Trophoblast cell (in vitro differentiated cells and primary cell): ENCODE measurements at places on chromosomes 7 and 10.

DNA sequence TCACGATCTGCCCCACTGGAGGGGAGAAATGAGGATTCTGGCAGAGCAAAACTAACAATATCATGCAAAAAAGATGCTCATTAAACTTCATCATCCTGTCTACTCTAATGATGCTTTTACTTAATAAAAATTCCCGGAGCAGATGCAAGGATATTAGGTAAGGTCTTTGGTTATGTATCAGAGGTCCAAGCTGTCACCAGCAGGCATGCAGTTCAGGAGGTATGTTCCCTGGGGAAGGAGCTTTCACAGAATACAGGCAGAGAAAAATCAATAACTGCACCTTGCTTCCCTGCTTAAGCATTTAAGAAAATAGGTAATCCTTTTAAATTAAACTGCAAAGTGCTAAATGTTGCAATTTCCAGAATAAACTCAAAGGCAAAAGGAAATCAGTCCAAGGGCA is 81.6 kb upstream of the C1QL3 start:
- no peak overlapping the region for H3K27ac ChIP-seq
- H3K4me1 ChIP-seq = peaks cover 4% of the 10 kb centered on the region
- no peak for DNase-seq
- H3K27me3 ChIP-seq = no peaks in the 10 kb centered on the region
- H3K4me3 ChIP-seq = no peak overlapping the region

DNA sequence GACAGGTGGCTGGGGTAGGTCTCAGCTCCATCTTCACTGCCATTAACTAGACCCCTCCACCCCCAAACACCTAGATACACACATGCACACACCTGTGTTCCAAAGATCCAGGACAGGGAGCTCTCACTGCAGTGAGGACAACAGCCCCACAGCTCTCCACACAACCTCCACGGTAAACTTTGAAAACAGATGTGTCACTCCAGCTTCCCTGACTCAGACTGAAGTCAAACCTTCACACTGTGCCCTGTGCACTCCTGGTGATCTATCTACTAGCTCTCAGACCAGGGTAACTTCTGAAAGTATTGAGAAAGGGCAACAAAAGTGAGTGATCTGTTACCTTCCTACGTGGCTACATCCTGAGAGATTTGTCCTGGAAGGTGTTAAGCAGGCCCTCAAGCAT is 519.8 kb downstream of the XPNPEP1 start:
- H3K4me3 ChIP-seq = no peak overlapping the region
- no peaks in the 10 kb centered on the region for H3K4me1 ChIP-seq
- no peaks in the 10 kb centered on the region for H3K27me3 ChIP-seq
- no peak overlapping the region for H3K27ac ChIP-seq
- no peaks in the 10 kb centered on the region for H3K36me3 ChIP-seq
- DNase-seq = no peak

DNA sequence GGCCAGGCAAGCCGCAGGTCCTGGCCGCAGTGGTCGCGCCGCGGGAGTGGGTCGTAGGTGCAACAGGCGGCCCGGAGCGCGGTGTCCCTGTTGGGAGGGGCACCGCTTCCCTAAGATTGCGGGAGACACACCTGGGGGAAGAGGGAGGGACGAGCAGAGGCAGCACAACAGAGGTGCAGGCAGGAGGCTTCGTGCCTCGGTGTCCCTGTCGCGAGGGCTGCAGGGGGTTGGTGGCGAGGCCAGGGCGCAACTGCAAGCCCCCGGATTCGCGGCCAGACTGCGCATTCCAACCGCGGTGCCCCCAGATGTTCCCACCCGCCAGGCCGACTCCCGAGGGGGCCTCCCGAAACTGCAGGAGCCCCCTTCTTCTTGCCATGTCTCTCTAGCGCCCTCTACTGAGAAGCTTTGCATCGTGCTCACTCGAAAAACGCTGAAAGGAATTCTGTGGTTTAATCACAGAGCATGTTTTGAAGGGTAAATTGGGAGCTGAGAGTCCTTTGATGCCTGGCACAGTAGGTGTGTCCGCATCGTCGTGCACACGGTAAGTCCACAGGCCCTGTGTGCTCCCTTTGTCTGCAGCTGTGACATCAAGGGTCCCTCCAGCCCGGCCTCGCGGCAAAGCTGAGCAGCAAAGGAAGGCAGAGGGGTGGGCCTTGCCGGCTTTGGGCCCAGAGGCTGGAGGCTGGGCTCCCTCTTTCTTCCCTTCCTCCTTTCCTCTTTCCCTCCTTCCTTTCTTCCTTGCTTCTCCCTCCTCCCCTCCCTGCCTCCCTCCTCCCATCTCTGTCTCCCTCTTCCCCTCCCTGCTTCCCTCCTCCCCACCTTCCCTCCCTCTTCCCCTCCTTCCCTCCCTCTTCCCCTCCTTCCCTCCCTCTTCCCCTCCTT is 6.2 kb upstream of the MBL2 start:
- no peaks in the 10 kb centered on the region for H3K27me3 ChIP-seq
- DNase-seq = no peak
- H3K4me1 ChIP-seq = no peaks in the 10 kb centered on the region
- H3K36me3 ChIP-seq = no peaks in the 10 kb centered on the region
- no peak overlapping the region for H3K4me3 ChIP-seq

DNA sequence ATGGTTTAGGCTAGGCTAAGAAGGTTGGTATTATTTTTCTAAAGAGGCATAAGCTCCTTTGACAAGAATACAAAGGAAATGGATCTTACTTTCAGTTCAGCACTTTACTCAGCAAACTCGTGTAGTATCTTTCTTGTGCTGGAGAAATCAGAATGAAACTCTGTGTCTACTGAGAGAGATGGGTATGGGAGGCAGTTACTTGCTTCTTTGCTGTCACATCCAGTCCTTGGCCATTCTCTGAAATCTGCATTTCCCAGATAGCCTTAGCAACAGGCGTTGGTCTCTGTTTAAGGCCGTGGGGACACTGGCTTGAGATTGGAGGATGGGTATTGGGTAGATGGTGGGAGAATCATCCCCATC is 180.5 kb downstream of the NRP1 start:
- no peak overlapping the region for H3K27ac ChIP-seq
- H3K4me3 ChIP-seq = no peak overlapping the region
- H3K27me3 ChIP-seq = no peaks in the 10 kb centered on the region
- DNase-seq = no peak
- H3K4me1 ChIP-seq = no peaks in the 10 kb centered on the region

DNA sequence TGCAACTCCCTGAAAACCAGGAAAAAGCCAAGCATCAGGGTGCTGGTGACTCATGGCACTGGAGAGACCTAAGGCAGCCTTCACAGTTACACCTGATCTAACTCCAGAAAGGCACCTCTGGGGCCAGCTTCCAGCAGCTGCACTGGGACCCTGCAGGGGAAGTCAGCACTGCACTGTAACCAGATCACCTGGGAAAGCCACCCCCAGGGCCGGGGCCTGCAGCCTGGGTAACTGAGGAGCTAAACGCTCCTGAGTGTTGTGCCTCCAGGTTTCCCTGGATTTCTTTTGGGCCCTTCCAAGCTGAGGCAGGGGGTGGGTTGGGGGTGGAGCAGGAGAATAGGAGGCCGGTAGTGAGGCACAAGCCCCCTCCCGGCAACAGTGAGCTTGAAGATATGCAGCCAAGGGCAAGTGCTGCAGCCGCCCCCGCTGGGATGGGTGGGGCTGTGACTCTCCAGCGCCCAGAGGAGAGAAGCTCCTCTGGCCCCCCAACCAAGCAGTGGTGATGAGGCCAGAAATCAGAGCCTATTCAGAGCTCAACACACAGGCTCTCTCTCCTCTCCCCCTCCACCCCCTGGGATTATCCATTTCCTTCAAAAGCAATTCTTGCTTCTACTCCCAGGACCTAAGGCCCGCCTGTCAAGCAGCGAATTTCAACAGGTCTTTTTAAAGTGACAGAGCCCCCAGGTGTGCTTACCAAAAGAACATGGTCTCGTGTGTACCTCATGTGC is 2.6 kb downstream of the CXCL12 start:
- H3K27ac ChIP-seq = no peak overlapping the region
- peaks cover 12% of the 10 kb centered on the region for H3K4me1 ChIP-seq
- no peak for DNase-seq

- peak; percentile 30 for DNase-seq
- peaks cover 55% of the 10 kb centered on the region for H3K36me3 ChIP-seq
- H3K27me3 ChIP-seq = no peaks in the 10 kb centered on the region
- H3K4me1 ChIP-seq = no peaks in the 10 kb centered on the region
- no peak overlapping the region for H3K4me3 ChIP-seq
Measured at GRCh38 chr7:47361746-47362215, 220.1 kb downstream of the TNS3 start.

- H3K36me3 ChIP-seq = peaks cover 59% of the 10 kb centered on the region
- peak overlapping the region; percentile 27 for H3K27ac ChIP-seq
- H3K27me3 ChIP-seq = no peaks in the 10 kb centered on the region
- no peak for DNase-seq
Measured at GRCh38 chr10:8069108-8069507, 14.6 kb downstream of the GATA3 start.

GRCh38 chr7:127226685-127227374 is 25.9 kb downstream of the GRM8 start:
- H3K4me1 ChIP-seq = no peaks in the 10 kb centered on the region
- no peak for DNase-seq
- no peak overlapping the region for H3K27ac ChIP-seq

DNA sequence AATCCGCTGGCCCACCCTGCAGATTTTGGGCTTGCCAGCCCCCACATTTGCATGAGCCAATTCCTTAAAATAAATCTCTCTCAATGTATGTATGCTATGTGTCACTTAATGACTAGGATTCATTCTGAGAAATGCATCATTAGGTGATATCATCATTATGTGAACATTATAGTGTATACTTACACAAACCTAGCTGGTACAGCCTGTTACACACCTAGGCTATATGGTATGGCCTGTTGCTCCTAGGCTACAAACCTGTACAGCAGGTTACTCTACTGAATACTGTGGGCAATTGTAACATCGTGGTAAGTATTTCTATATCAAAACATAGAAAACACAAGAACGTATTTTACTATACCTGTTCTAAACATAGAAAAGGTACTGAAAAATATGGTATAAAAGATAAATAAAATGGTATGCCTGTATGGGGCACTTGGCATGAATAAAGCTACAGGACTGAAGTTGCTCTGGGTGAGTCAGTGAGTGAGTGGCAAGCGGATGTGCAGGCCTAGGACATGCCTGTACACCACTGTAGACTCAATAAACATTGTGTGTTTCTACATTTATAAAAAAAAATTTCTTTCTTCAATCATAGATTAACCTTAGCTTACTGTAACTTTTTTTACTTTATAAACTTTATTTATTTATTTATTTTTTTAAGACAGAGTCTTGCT is 135.9 kb downstream of the ABCA13 start:
- no peaks in the 10 kb centered on the region for H3K4me1 ChIP-seq
- DNase-seq = no peak
- H3K27me3 ChIP-seq = no peaks in the 10 kb centered on the region
- no peak overlapping the region for H3K27ac ChIP-seq
- no peaks in the 10 kb centered on the region for H3K36me3 ChIP-seq

DNA sequence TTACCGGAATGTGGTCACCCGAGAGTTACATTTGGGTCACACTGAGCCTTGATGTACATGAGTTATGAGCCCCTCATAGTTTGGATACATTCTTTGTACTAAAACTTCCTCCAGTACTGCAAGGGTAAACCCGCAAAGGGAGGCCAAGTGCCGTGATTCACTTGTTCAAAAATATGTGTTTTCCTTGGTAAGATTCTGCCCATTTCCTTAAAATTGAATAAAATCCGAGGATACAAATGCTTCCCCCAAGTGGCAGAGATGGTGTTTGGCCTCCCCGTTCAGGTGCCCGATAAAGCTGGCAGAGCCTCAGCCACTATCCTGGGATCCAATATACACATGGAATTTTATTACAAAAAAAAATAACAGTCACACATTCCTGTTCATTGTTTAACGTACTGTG is 268.3 kb downstream of the DIP2C start:
- DNase-seq = no peak
- no peak overlapping the region for H3K4me3 ChIP-seq
- peaks cover 6% of the 10 kb centered on the region for H3K4me1 ChIP-seq
- H3K36me3 ChIP-seq = peaks cover 7% of the 10 kb centered on the region
- no peaks in the 10 kb centered on the region for H3K27me3 ChIP-seq

GRCh38 chr10:77855404-77856155 is 71.0 kb downstream of the DLG5 start:
- H3K4me1 ChIP-seq = peaks cover 39% of the 10 kb centered on the region
- no peaks in the 10 kb centered on the region for H3K27me3 ChIP-seq
- DNase-seq = peak; percentile 58

GRCh38 chr10:110432084-110432483 is 65.6 kb upstream of the DUSP5 start:
- no peak overlapping the region for H3K27ac ChIP-seq
- H3K27me3 ChIP-seq = no peaks in the 10 kb centered on the region
- peak overlapping the region; percentile 23 for H3K4me3 ChIP-seq
- no peaks in the 10 kb centered on the region for H3K36me3 ChIP-seq

DNA sequence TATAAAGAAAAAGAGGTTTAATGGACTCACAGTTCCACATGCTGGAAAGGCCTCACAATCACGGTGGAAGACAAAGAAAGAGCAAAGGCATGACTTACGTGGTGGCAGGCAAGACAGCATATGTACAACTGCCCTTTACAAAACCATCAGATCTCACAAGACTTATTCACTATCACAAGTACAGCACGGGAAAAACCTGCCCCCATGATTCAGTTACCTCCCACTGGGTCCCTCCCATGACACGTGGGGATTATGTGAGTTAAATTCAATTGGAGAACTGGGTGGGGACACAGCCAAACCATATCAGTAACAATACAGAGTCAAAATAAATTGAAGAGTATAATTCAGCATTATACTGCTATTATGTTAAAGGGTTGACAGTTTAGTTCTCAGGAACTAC is 37.8 kb downstream of the RNLS start:
- no peak overlapping the region for H3K27ac ChIP-seq
- H3K4me3 ChIP-seq = no peak overlapping the region
- H3K36me3 ChIP-seq = no peaks in the 10 kb centered on the region
- no peaks in the 10 kb centered on the region for H3K27me3 ChIP-seq
- peaks cover 8% of the 10 kb centered on the region for H3K4me1 ChIP-seq
- no peak for DNase-seq

- DNase-seq = no peak
- no peaks in the 10 kb centered on the region for H3K36me3 ChIP-seq
- H3K27me3 ChIP-seq = no peaks in the 10 kb centered on the region
- H3K27ac ChIP-seq = no peak overlapping the region
- H3K4me3 ChIP-seq = no peak overlapping the region
Measured at GRCh38 chr7:133504825-133505224, 251.9 kb downstream of the EXOC4 start.

DNA sequence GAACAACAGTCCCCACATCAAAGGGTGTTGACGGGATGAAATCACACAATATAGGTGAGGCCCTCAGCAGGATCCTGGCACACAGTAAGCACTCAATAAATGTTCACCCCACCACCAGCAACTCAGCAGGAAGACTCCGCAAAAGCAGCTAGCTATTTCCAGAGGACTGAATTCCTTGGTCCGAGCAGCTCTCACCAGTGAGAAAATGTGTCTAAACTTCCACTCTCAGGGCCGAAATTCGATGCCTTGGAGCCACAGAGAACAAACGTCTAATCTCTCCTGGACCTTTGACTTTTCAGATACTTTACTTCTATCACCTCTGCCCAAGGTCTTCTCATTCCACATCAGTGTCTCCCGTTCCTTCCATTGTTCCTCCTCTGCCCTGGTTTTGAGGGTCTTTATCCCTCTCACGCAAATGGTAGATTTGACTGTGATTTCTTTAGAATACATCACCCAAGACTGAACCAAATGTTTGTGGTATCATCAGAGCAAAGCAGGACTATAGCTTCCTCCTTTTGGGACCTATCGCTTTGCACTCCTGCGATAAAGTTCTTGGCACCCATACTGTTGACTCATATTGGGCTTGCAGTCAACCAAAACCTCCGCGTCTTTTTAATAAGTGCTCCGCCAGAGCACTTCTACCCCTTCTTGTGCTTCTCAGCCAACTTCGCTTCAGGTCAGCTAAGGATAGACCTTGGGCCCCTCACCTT is 903 bp upstream of the NT5C2 start:
- no peak overlapping the region for H3K4me3 ChIP-seq
- no peak for DNase-seq
- no peaks in the 10 kb centered on the region for H3K27me3 ChIP-seq
- H3K36me3 ChIP-seq = peaks cover 2% of the 10 kb centered on the region
